Activated CD4-positive, alpha-beta memory T cell treated with anti-CD3 and anti-CD28 coated beads, Interleukin-2, amount 10 ng/mL, durations not matched to agents 7 days and 5 days (primary cell): ENCODE measurements at places on chromosomes 2 and 18. TPM values are rescaled to one million over a fixed set of nuclear protein-coding genes. Genes with fewer than 3 reads are reported as not detected.

C2orf74 gene
- total RNA-seq = 10.2 TPM

EML6 gene
- total RNA-seq = 1.8 TPM

SCN9A gene
- total RNA-seq = 0.15 TPM

HOXD13 gene
- not detected for total RNA-seq

ARHGAP28 gene
- total RNA-seq = not detected

REL gene
- 24.0 TPM for total RNA-seq

CDC42EP3 gene
- total RNA-seq = 52.2 TPM

ASXL2 gene
- 43.7 TPM for total RNA-seq

GALNT14 gene
- total RNA-seq = not detected
